ENCODE measurements at places on chromosomes 12 and 14. TPM values are rescaled to one million over a fixed set of nuclear protein-coding genes. Genes with fewer than 3 reads are reported as not detected.
A peak's percentile ranks its signal among the peaks of the same experiment; 100 is the strongest.

MYRFL gene
- 0.14 TPM for total RNA-seq

PZP gene
- 0.36 TPM for total RNA-seq

GRCh38 chr14:24329736-24330135 lies 5.1 kb downstream of the ADCY4 start:
- H3K4me1 ChIP-seq = peaks cover 27% of the 10 kb centered on the region
- peaks cover 24% of the 10 kb centered on the region for H3K27me3 ChIP-seq
- no peak overlapping the region for H3K27ac ChIP-seq
- no peak overlapping the region for H3K4me3 ChIP-seq
- no peak for DNase-seq

PLEKHG7 gene
- total RNA-seq = not detected

DNA sequence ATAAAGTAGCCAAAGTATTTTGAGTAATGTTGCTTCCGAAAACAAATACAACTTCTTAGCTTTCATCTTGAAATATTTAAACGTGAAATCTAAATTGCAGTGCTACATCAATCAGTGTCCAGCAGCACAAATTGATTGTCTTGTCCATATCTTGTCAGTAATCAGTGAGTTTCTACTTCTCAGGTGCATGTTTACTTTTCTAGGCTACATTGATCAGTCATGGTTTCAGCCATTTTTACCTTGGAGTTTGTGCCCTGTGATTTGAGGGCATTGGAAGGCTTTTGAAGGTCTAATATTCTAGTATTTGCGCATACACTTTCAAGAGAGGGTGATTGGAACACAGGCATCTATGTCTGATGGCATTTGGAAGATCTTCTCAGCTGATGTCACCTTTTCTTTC lies 12.4 kb downstream of the RMST start:
- H3K27me3 ChIP-seq = no peaks in the 10 kb centered on the region
- peak overlapping the region; percentile 6 for H3K4me3 ChIP-seq
- no peak overlapping the region for H3K27ac ChIP-seq
- no peaks in the 10 kb centered on the region for H3K4me1 ChIP-seq
- no peaks in the 10 kb centered on the region for H3K36me3 ChIP-seq

- no peaks in the 10 kb centered on the region for H3K27me3 ChIP-seq
- peak overlapping the region; percentile 99 for H3K27ac ChIP-seq
- H3K4me3 ChIP-seq = peak overlapping the region; percentile 45
- H3K4me1 ChIP-seq = peaks cover 98% of the 10 kb centered on the region
- DNase-seq = no peak
Observed at GRCh38 chr12:47808574-47809365, 10.9 kb downstream of the HDAC7 start.

GRCh38 chr12:64070454-64070853 lies 151.6 kb downstream of the KICS2 start:
- H3K36me3 ChIP-seq = peaks cover 2% of the 10 kb centered on the region
- peaks cover 9% of the 10 kb centered on the region for H3K4me1 ChIP-seq
- no peak overlapping the region for H3K4me3 ChIP-seq
- H3K27me3 ChIP-seq = no peaks in the 10 kb centered on the region

GRCh38 chr14:36363704-36364103 lies 43.3 kb upstream of the MBIP start:
- no peak for DNase-seq
- no peaks in the 10 kb centered on the region for H3K36me3 ChIP-seq
- H3K27me3 ChIP-seq = peaks cover 14% of the 10 kb centered on the region
- no peak overlapping the region for H3K27ac ChIP-seq
- no peak overlapping the region for H3K4me3 ChIP-seq
- H3K4me1 ChIP-seq = no peaks in the 10 kb centered on the region

GRCh38 chr12:69884386-69884785 lies 59.4 kb downstream of the MYRFL start:
- H3K27ac ChIP-seq = no peak overlapping the region
- H3K27me3 ChIP-seq = no peaks in the 10 kb centered on the region
- H3K4me1 ChIP-seq = no peaks in the 10 kb centered on the region
- DNase-seq = no peak

CCDC197 gene
- total RNA-seq = 1.2 TPM

DNA sequence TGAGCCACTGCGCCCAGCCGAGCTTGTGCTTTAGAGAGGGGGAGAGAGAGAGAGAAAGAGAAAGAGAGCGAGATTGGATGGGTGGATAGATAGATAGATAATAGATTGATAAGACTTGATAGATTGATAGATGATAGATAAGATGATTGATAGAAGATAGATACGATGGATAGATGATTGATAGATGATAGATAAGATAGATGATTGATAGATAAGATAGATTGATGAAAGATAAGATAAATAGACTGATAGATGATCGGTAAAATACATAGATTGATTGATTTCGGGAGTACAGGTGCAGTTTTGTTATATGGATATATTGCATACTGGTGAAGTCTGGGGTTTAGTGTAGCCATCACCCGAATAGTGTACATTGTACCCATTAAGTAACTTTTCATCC lies 65.9 kb downstream of the SPRING1 start:
- DNase-seq = no peak
- no peaks in the 10 kb centered on the region for H3K36me3 ChIP-seq
- H3K27ac ChIP-seq = no peak overlapping the region
- H3K27me3 ChIP-seq = no peaks in the 10 kb centered on the region

DNA sequence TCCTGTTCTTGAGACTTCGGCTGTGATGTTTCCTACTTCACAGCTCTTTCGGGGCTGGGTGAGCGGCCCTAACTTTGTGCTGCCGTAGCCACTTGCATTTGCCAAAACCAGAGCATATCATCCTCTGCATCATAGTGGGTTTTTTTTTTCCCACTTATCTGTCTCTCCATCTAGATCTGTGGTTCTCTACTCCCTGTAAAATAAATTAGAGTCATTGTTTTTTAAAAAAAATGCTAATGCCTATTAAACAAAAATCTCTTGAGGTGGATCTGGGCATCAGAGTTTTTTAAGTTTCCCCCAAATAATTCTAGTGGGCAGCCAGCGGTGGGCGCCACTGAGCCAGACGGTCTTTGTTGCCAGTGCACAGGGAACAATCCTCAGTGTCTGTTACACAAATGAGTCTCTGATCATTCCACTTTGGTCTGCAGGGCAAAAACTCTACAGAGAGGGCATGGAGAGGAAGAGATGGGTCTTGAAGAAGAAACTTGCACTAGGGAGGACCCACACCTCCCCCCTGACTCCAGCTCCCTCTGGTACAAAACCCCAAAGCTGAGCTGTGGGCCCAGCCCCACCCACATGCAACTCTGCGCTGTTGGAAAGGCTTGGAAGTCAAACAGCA lies 62.4 kb upstream of the BCL2L14 start:
- no peak overlapping the region for H3K4me3 ChIP-seq
- H3K27ac ChIP-seq = no peak overlapping the region
- DNase-seq = no peak
- H3K4me1 ChIP-seq = no peaks in the 10 kb centered on the region
- no peaks in the 10 kb centered on the region for H3K27me3 ChIP-seq

DNA sequence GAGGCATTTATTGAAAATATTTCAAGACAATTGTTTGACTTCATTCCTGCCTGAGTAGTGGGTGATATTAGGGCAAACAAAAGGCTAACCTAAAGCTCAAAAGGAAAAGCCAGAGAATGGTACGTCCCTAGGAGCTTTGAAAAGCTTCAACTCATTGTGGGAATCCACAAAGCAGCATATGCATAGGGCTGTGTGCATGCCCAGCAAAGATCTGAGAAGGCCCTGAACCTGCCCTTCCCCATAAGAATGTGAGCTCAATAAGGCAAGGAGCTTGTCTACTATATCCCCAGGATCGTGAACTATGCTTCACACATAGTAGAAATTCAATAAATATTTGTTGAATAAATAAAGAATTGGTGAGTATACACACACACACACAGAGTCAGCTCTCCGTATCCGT lies 19.1 kb upstream of the RAD52 start:
- DNase-seq = no peak
- H3K4me1 ChIP-seq = no peaks in the 10 kb centered on the region
- no peak overlapping the region for H3K4me3 ChIP-seq
- no peak overlapping the region for H3K27ac ChIP-seq
- H3K36me3 ChIP-seq = no peaks in the 10 kb centered on the region

GRCh38 chr12:63820427-63820826 lies 24.1 kb upstream of the SRGAP1 start:
- H3K4me1 ChIP-seq = peaks cover 6% of the 10 kb centered on the region
- no peak for DNase-seq
- H3K27me3 ChIP-seq = peaks cover 28% of the 10 kb centered on the region
- H3K4me3 ChIP-seq = no peak overlapping the region
- no peak overlapping the region for H3K27ac ChIP-seq
- no peaks in the 10 kb centered on the region for H3K36me3 ChIP-seq

DNA sequence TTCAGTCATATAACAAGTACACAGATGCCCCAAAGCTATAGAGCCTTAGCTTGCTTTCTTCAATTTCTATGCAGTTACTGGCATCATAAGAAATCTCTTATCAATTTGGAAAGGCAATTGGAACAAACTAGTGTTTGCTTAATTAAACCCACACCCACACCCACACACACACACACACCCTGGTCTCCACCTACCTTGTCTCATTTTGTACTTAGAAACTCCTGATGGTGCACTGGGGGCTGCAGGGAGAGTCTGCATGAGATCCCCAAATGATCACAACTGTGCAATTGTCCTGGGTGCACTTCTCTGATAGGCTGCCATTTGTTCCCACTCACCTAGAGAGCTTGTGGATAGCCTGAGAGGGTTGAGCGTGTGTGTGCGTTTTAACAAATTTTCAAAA lies 40.5 kb upstream of the PTCSC3 start:
- H3K27me3 ChIP-seq = peaks cover 43% of the 10 kb centered on the region
- no peak overlapping the region for H3K4me3 ChIP-seq
- no peaks in the 10 kb centered on the region for H3K4me1 ChIP-seq
- no peaks in the 10 kb centered on the region for H3K36me3 ChIP-seq

DNA sequence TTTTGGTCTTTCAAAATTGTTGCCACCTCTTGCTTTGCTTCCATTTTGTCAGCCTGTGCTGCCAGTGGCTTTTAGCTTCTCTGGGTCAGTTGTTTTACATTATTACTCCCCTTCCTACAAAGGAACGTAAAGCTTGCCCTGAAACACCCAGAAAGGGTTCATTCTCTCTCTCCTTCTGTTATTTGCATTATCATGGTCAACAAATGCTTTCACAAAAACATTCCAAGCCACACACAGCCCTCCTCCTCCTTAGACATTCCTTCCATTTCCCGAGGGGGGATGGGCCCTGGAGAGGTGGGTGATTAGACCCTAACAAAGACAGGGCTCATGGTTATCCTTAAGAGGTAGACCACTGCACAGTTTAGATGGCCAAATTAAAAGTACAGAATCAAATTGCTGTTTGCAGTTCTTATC lies 60.4 kb upstream of the SINHCAF start:
- DNase-seq = no peak
- no peaks in the 10 kb centered on the region for H3K27me3 ChIP-seq
- no peaks in the 10 kb centered on the region for H3K4me1 ChIP-seq
- peaks cover 52% of the 10 kb centered on the region for H3K36me3 ChIP-seq
- no peak overlapping the region for H3K27ac ChIP-seq

KRT2 gene
- total RNA-seq = not detected

- H3K27me3 ChIP-seq = no peaks in the 10 kb centered on the region
- DNase-seq = no peak
- no peaks in the 10 kb centered on the region for H3K36me3 ChIP-seq
- no peak overlapping the region for H3K4me3 ChIP-seq
Observed at GRCh38 chr14:25522116-25522515, 472.2 kb upstream of the STXBP6 start.

GRCh38 chr12:69173368-69173767 lies 66.0 kb upstream of the CPSF6 start:
- no peak overlapping the region for H3K27ac ChIP-seq
- H3K4me3 ChIP-seq = no peak overlapping the region
- DNase-seq = no peak
- H3K4me1 ChIP-seq = no peaks in the 10 kb centered on the region

GRCh38 chr12:27367078-27367477 lies 34.4 kb downstream of the BMAL2 start:
- no peak overlapping the region for H3K4me3 ChIP-seq
- H3K27me3 ChIP-seq = no peaks in the 10 kb centered on the region
- no peak for DNase-seq
- H3K27ac ChIP-seq = no peak overlapping the region

- H3K27me3 ChIP-seq = no peaks in the 10 kb centered on the region
- H3K4me1 ChIP-seq = peaks cover 78% of the 10 kb centered on the region
- peak; percentile 82 for DNase-seq
- H3K27ac ChIP-seq = peak overlapping the region; percentile 29
- no peak overlapping the region for H3K4me3 ChIP-seq
Observed at GRCh38 chr14:99755629-99756603, 37.3 kb upstream of the EML1 start.

DNA sequence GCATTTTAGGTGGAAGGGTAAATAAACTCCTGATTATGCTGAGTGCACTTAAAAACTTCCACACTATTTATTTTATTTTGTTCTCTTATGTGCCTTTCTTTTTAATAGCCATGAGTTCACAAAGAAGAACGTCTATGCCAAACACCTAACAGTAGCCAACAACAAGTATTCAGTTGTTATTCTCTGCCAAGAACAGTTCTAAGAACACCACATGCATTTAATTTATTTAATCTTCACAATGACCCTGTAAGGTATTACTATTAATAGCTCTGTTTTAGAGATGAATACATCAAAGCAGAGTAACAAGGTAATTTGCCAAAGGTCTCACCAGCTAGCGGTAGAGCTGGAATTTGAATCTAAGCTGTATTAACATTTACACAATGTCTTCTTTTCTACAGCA lies 240.1 kb downstream of the ALG10B start:
- H3K36me3 ChIP-seq = no peaks in the 10 kb centered on the region
- no peak for DNase-seq
- H3K27ac ChIP-seq = no peak overlapping the region
- H3K27me3 ChIP-seq = no peaks in the 10 kb centered on the region
- no peak overlapping the region for H3K4me3 ChIP-seq

- H3K27me3 ChIP-seq = no peaks in the 10 kb centered on the region
- peaks cover 98% of the 10 kb centered on the region for H3K4me1 ChIP-seq
- H3K4me3 ChIP-seq = peak overlapping the region; percentile 79
- peaks cover 19% of the 10 kb centered on the region for H3K36me3 ChIP-seq
Observed at GRCh38 chr12:124389725-124390441, 95.0 kb downstream of the RFLNA start.

DNA sequence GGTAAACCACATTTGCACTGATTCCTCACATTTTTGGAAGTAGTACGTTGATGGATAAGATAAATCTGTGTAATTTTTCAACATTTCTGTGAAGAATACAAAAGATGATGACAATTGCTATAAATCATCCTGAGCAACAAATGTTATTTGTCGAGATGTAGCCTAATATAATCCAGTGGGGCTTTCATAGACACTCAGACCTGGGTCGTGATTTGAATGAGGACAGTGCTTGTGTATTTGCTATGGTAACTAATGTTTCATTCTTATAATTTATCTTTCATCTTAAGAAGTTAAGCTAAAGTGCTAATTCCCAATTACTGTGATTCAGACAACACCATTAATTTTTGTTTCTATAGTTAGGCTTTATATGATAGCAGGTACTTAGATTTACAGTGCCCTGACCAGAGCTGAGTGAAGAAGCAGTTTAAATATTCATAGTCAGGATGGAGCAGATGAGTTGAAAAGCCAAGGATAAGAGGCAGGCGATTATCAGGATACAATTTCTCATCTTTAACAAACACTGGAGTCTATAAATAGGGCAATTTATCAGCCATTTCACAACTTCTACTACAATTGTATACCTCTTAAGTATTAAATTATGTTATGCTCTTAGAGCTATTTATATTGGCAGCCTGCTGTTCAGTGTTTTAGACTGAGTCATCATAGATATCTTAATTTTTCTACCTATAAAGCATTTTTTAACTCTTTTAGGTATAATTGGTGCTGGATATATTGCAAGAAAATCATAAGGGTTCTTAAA lies 359.9 kb downstream of the TRHDE start:
- DNase-seq = no peak
- H3K4me3 ChIP-seq = no peak overlapping the region
- H3K27me3 ChIP-seq = no peaks in the 10 kb centered on the region
- H3K4me1 ChIP-seq = no peaks in the 10 kb centered on the region

IL26 gene
- total RNA-seq = not detected

TMED8 gene
- 5.4 TPM for total RNA-seq

KRT6C gene
- not detected for total RNA-seq
